ENCODE measurements at places on chromosomes 6 and 20. TPM values are rescaled to one million over a fixed set of nuclear protein-coding genes. Genes with fewer than 3 reads are reported as not detected.
A peak's percentile ranks its signal among the peaks of the same experiment; 100 is the strongest.

DNA sequence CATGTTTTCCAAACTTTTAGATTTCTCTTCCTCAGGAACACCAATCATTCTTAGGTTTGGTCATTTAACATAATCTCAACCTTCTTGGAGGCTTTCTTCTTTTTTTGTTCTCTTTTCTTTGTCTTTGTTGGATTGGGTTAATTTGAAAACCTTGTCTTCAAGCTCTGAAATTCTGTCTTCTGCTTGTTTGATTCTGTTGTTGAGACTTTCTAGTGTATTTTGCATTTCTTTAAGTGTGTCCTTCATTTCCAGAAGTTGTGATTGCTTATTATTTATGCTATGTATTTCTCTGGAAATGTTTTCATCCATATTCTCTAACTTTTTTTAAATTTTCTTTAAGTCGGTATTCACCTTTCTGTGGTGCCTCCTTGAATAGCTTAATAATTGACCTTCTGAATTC is 42.2 kb downstream of the STMND1 start:
- DNase-seq = no peak

GRCh38 chr6:49269190-49269589 is 193.9 kb downstream of the MMUT start:
- DNase-seq = no peak

DNA sequence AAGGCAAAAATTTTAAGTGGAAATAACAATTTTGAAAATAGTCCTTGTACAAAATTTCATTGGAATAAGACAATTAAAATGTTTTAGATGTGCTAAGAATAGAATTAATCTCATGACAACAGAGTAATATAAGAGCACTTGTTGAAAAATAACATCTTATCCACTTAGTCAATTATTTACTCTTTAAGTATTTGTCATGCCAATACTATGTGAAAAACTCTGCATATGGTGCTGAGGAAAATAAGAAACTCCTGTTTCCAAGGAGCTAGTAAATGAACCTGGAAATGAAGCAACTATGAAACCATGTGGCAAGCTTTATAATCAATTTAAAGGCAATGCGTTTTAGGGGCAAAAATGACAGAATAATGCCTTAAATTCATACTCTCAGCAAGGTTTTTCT is 42.7 kb upstream of the HCRTR2 start:
- no peak for DNase-seq

GRCh38 chr20:62002882-62003480 is 62.7 kb downstream of the TAF4 start:
- no peak for DNase-seq

DNA sequence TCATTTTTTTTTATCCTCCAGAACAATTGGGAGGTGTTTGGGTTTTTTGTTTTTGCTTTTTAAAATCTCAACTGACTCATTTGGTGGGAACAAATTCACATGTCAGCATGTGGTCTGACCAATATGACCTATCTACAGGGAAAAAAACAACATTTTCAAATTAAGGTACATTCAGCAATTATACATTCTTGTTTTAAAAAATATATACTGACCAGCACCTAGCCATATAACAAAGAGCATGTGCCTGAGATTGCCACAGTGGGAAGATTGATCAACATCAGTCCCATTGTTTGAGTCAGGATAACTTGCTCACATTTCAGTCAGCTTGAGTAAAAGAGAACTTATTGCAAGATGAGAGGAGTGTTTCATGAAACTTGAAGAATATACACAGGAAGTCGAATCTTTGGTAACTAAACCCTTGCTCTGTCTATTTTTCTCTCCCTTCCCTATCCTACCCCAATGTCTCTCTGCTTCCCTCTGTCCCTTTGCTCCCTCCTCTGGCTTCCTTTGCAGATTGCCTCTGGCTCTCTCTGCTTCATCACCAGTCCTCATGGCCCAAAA is 163.2 kb upstream of the TAB2 start:
- DNase-seq = no peak

DNA sequence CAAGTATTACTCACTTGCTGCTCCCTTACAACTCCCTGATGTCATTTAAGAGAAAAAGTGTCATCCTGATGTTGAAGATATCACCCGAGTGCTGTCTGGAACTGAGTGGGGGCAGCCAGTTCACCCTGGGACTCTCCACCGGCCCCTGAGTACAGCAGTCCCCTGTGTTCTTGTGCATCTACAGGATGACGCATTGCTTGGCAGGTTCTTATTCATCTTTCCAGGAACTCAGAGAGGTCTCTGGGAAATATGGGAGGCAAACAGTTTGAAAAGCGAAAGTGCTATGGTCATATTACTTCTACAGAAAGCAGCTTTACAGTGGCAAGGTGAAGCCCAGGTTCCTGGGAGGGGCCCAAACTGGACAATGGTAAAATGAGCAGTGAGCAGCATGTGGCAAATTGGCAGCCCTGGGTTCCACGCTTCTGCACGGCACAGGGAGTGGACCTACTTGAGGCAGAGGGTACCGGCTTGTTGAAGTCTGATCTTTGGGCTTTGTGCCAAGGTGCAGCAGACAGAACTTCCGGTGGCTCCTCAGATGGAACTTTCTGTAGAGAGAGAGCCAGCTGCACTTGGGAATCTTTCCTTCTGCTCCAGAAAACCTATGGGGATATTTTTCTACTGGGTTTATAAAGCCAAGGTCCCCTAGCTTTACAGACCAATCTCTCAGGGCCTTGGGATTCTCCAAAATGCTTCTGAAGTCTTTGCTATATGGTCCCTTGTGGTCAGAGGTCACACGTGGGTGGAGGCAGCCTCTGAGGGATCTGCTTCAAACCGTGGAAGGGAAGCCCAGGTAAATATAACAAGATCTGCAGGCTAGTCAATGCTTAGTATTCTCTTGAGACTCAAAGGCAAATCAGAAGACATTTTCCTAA is 128.3 kb downstream of the MAP3K7 start:
- DNase-seq = no peak

The RAMACL gene
- total RNA-seq = 2.4 TPM

- DNase-seq = no peak
Measured at GRCh38 chr6:56691814-56692213, 49.1 kb upstream of the DST start.

The ZBTB12 gene
- total RNA-seq = 4.9 TPM

- DNase-seq = no peak
Measured at GRCh38 chr6:70423189-70424134, 10.2 kb downstream of the FAM135A start.

DNA sequence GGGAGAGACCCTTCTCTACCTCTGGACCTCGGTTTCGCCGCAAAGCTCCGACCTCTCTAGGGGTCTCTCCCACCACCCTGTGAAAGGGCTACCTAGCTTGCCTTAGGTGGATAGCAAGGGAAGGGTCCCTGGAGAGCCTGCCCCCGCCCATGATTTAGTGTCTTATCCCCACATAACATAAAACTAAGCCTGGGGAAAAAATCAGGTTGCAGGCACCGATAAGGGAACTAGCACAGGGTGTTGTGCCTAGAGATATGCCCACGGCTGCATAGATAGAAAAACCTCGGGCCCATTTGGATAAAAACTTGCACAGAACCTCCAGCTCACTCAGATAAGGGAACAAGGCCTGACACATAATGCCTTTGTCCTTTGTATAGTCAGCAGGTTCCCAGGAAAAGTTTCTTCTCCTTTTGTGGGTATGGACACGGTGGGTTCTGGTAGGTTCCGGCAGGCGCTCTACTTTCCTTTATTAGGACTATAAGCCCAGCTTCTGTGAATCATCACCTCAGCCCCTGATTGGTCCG is 846 bp downstream of the ZSCAN31 start:
- no peak for DNase-seq

DNA sequence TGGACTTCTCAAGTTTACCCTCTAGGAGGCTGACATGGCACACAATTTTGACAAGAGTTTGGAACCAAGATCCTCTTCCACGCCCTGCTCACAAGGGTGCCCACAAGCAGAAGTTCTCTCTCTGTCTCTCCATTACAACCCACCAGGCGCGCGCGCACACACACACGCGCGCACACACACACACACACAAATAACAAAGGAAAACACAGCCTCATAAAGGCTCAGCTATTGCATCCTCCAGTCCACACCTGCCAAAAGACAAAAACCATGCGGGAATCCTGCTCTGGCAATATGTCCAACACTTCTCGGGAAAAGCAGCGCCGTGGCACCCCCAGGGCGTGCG is 870 bp downstream of the PAK5 start:
- no peak for DNase-seq

DNA sequence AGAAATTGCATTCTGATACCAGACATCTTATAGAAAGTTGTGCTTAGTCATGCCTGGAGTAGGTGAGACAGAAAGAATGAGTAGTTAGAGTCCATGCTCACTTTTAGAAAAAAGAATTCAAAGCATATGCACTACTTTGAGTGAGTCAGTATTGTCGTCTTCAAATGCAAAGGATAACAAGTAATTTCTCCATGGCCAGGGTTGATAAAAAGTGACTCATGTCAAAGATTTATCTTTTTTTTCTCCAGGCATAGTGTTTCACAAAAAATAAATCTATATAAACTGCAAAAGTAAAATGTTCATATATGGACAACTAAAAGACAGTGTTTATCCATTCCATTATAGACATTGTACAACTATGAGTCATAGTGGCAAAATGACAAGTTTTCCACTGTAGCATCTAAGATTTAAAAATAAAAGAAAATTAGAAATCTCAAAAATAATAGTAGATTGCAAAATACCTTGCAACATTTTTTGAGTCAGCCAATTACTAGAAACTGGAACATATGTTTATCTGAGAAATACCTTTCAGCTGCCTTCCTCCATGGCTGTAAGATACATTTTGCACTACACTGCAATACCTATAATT is 329.6 kb downstream of the GRIK2 start:
- no peak for DNase-seq

DNA sequence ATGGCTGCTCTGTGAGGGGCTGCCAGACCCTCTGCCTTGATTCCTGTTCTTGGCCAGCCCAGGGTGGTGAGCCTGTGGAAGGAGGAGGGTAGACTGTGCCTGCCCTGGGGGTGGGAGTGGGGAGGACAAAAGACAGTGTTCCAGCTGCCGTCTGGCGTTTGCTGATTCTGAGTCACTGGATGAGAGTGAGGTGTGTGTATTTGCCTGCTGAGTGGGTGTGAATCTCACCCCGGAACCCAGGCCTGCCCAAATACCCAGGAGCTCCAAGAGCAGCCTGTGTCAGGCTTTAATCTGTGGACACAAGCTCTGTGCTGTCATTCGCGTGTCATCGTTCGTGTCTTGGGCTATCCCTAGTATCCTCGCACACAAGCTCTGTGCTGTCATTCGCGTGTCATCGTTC is 2.6 kb upstream of the LKAAEAR1 start:
- no peak for DNase-seq

GRCh38 chr6:149451376-149452036 is 33.3 kb downstream of the ZC3H12D start:
- peak; percentile 78 for DNase-seq

- DNase-seq = peak; percentile 24
Measured at GRCh38 chr6:170434117-170434820, 118.8 kb downstream of the PSMB1 start.

- no peak for DNase-seq
Measured at GRCh38 chr6:41722969-41723529, 12.4 kb downstream of the TFEB start.

DNA sequence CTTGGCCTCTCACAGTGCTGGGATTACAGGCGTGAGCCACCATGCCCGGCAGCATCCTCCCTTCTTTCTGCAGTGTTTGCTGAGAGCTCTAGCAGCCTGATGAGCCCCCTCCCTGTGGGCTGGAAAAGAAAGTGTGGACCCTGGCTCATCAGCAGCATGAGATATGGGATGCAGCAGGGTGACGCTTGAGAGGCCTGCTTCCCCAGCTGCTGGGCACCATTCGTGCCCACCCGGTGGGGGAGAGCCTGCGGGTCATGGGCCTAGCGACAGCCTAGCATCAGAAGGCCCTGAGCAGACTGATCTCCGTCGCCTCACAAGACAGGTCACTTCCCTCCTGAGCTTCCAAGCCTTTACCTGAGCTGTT is 16.0 kb upstream of the CCDC167 start:
- DNase-seq = no peak

DNA sequence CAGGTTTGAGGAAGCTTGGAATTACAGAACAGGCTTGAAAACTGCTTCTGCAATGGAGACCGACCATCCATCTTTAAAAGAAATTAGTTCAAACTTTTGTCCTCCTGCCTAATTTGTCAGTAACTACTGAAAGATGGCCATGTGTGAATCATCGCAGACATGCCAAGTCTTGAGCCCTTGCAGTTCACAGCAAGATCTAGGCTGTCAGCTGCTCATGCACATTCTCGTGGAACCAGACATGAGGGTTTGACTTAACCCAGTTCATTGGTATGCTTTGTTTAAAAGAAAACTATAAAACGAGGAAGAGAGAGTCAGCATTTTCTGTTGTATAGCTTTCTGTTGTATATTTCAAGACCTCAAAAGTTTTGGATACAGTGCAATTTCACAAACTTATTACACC is 74.0 kb upstream of the SAMD5 start:
- DNase-seq = no peak
